NCI-H345 (cell line): ENCODE measurements at places on chromosomes 11 and 22.

GRCh38 chr11:11949482-11949881 lies 58.9 kb downstream of the DKK3 start:
- DNase-seq = no peak

DNA sequence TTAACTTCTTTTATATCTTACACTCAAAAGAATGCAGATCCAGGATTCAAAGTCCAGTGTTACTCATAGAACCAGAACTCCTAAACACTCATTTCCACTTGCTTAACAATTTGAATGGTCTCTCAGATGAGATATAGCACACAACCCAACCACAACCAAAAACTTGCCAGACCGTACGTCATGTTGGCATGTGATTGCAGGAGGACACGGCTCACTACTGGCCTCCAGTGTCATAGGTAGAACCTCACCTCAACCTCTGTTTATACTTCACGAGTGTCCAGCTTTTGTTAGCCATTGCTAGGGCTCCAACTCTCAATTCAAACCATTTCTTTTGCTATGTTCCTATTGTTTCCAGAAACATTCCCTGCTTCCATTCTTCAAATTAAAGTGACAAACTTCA lies 58.5 kb upstream of the PDGFD start:
- DNase-seq = no peak

DNA sequence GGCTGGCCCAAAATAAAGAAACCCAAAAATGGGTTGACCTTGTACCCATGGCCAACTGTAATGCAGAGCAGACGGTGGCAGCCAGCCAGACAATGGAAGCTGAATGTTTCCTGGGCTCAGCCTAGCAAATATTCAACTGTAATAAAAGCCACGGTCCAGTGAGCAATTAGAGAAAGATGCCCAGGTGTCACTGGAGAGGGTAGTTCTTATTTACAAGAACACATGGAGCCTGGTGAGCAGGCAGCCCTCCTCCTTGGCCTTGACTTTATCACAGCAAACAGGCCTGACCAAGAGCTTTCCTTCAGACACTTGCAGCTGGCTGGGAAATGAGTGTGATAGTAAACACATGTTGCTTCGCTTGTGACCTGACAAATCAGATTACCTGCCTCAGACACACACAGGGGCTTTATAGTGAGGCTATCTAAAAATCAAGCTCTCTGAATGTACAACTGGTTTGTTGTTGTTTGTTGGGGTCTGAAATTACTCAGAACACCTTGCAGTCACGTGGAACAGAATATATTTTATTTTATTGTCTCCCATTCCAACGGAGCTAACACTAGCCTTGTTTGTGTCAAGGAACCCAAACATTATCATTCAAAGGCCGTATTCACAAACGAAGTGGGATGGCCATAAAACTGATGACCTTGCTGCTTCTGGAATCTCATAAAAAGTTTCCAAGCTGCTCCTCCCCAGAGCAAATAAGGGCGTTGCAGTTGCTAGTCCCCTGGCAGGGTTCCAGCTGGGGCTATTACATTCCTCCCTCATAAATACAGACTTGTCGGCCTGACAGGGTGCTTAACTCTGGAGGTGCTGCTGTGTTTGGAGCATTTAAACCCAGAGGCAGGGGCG lies 161.1 kb downstream of the BBOX1 start:
- DNase-seq = peak; percentile 92

DNA sequence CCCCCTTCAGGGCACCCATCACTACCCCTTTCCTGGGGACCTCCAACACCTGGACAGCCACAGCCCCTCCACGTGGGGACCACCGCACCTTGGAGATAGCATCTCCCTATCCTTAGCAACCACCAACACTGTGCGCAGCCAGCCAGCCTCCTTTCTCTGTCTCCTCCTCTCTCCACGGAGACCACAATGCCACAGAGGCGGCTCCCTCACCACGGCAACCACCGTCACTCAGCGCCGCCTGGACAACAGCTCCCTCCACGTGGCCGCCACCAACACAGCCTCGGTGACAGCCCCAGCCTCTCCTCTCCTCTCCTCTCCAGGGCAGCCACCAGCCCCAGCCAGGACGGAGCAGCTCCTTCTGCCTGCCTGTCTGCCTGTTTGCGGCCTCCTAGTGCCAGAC lies 10.5 kb downstream of the ELFN2 start:
- peak; percentile 10 for DNase-seq

DNA sequence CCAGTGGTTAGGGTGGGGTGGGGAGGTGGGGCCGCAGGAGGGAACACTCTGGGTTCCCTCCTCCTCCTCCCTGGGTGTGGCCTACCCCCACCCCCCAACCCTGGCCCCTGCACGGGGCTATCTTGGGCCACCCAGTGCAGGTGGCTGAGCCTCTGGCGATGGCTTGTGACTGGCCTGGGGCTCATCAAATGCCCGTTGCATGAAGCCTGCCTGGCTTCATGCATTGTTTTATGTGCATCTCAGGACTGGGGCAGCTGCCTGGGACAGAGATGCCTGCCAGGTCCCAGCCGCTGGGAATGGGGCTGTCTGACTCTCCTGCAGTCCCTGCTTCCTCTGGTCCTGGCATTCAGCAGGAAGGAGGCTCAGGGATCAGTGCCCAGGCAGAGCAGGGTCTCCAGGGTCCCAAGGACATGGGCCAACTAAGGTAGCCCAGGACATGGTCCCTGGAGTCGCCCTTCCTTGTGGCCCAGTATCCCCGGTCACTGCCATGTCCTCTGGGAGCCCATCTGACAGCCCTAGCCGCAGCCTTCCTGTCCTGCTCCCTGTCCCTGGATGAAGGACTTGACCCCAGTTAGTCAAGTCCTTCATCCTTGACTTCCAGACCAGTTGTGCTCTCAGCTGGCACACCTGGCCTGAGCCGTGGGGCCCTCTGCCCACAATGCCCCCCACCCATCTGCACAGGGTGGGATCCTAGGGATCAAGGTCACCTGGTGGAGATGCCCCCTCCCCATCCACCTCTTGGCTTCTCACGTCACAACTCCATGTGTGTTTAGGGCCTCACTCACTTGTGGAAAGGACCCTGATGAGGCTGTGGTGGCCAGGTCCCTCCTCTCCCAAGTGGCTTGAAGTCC lies 112.1 kb upstream of the FGF3 start:
- DNase-seq = no peak

DNA sequence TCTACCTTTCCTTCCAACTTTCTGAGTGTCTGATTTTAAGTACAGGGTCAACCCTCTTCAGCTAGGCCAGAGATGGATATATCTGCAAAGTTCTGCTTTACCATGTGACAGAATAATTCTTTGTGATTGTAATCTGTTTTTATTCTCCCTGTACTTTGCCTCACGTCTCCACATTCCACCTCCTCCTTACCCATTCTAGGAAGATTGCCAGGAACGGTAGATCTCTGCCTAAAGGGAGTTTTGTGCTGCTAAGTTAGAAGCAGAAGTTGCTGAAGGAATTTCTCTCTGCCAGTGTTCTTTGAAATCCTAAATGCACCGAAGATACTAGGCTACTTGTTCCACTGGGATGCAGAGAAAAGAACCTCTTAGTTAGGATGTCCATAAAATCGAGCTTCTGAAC lies 20.7 kb upstream of the FAM181B start:
- no peak for DNase-seq

DNA sequence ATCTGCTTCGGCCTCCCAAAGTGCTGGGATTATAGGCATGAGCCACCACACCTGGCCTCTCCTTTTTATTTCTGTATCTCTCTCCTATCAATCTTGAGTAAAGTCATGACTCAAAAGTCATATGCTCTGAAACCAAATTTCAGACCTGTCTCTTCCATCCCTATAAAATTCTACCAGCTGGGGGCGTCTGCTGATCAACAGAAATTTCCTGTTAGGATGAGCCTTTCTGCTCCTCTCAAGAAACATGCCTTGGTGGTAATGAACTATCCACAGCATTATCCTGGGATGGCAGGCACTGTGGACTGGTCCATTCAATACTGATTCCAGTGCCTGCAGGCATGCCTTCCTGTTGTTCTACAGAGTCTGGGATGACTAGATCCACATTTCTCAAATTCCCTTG lies 472.6 kb downstream of the NELL1 start:
- DNase-seq = no peak

DNA sequence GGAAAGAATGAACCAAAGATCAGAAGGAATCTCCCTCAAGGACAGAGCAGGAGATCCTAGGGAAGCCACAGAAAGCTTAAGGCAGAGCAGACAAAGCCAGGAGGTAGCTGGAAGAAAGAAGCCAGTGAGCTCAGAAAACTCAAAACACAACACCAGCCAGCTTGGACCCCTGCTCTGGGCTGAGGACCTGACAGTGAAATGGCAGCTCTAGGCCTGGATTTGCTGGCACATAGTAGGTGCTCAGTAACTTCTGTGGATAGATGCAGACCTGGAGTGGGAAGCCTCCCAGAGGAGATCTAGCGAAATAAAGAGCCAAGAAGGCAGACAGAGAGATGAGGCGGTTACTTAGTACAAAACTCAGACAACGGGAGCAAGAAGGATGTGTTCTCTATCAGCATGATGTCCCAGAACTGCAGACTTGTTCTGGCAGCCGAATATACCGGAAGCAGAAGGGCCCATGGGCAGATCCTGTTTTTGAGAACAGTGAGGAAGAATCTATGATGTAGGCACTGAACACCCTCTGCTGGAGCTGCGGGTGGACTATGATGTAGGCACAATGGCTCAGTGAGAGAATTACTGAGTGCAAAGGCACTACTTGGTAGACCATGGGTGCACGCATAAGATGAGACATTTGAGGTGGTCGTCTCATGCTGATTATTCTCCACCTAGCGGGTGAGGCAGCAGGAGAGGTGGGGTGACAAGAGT lies 4.8 kb downstream of the ROBO4 start:
- no peak for DNase-seq

DNA sequence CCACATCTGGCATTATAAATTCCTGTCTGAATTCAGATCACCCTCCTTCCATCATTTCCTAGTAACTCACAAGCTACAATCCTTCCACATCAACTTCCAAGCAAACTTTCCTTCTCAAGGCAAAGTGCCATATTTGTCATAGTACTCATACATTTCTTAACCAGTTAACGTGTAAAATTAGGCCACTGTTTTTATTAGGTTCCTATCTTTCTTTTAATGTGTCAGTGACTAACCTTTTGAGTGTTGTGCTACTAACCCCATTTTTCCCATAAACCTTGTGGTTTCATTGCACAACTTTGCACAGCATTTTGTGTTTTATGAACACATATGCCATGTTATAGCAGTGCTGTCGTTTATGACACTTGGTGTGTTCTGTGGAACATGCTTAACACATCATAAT lies 90.1 kb downstream of the KIF18A start:
- DNase-seq = no peak

- DNase-seq = no peak
Observed at GRCh38 chr11:95715777-95716241, 73.8 kb downstream of the FAM76B start.

GRCh38 chr11:122205036-122205435 lies 89.0 kb upstream of the BLID start:
- DNase-seq = no peak

GRCh38 chr22:35727436-35727835 lies 9.8 kb downstream of the APOL5 start:
- DNase-seq = no peak

GRCh38 chr11:128437136-128437535 lies 150.2 kb downstream of the ETS1 start:
- DNase-seq = no peak

GRCh38 chr22:26816726-26817125 lies 159.3 kb downstream of the MIAT start:
- no peak for DNase-seq

DNA sequence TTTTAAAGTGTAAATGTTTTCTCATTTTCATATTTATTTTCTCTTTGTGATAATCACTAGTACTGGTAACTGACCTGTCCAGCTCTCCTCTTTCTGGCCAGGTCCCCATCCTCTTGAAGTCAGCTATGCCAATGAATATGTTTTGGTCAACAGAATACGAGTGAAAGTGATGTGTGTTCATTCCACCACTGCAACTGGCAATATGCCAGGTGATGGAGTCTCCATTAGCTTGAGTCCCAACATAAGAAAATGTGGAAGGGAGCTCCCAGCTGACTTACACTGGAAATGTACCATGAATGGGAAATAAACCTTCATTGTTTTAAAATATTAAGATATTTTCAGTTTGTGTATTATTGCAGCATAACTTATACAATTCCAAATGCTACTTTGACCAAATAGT lies 75.8 kb downstream of the CCDC34 start:
- DNase-seq = no peak

- DNase-seq = no peak
Observed at GRCh38 chr11:96620464-96621044, 230.7 kb downstream of the JRKL start.

GRCh38 chr11:8833568-8834315 lies 77.2 kb upstream of the AKIP1 start:
- DNase-seq = no peak

DNA sequence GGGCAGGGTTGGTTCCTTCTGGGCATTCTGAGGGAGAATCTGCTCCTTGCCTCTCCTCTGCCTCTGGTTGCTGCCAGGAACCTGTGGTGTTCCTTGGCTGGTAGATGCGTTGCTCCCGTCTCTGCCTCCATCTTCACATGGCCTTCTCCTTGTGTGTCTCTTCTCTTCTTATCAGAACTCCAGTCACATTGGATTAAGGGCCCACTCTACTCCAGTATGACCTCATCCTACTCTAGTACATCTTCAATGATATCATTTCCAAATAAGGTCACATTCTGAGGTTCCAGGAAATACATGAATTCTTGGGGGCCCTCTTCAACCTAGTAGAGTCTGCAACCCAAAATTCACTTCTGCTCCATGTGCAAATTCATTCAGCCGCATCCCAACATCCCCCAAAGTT lies 33.3 kb downstream of the HTR3B start:
- no peak for DNase-seq

- DNase-seq = peak; percentile 21
Observed at GRCh38 chr22:22593964-22594656, 35.0 kb upstream of the PRAME start.

- DNase-seq = peak; percentile 69
Observed at GRCh38 chr11:1231396-1232020, 8.6 kb downstream of the MUC5B start.

DNA sequence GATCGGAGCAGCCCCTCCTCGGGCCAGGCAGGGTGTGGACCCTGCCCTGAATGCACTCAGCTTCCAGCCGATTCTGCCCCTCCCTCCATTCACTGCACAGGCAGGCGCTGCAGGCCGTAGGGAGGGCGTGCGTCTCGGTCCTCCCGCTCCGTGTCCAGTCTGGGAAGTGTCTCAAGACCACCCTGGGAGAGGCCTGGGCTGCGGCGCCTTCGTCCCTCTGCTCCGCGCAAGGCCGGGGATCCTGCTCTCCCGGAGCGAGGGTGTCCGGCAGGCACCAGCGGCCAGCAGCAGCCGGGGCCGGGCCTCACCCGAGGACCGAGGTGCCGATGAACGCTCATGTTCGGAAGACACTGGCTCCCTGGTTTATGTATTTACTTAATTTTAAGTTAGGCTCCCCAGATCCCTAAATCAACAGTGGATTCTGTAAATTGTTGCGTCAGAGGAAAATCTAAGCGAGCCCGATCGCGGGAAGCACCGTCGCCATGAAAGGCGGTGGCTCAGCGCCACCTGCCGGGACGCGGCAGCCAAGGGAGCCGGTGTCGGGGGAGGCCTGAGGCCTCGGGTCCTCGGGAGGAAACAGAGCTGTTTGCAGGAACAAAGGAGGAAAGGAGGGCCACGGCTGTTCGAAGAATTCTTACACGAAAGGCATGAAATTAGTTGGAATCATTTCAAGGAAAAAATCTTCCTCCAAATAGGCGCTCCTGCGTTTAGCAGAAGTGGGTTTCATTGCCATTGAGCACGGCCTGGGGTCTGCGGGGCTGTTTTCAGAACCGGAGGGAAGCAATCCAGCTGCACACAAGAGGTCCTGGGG lies 195.3 kb downstream of the BRD1 start:
- peak; percentile 81 for DNase-seq
